GM03348 (cell line): ENCODE measurements at places on chromosomes 1 and 21.

DNA sequence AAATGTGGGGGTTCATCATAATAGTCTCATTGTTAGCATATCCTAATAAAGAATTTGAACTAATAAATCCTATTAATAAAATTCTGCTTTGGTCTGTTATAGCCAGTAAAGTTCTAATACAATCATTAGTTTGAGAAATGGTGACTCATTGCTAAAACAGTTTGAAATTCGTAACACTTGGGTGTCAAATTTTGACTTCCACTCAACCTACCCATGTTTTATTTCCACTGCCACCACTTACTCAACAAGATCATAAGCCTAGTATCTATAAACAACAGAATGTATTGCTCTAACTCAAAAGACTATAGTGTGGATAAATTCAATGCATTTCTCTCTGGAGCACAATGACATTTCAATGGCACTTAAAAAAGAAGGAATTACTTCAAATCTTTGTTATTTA is 29.1 kb downstream of the LGALS8 start:
- DNase-seq = no peak

- no peak for DNase-seq
Measured at GRCh38 chr1:43354936-43355335, 3.8 kb upstream of the CDC20 start.

DNA sequence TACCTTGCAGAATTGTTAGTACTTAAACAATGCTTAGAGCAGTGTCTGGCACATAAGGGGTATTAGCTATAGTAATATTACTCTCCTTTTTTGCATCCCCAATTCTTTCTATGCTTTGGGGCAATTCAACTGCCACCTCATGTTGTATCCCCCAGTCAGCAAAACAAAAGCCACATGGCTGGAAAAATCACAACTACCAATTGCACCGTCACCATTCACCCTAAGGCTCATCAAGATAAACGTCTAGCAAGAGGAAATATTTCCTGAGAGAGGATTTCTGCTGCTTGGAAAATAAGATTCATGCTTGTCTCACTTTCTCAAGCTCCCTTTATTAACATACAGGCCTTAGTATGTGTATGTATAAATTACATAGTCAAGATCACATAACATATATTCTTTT is 12.1 kb upstream of the TLR5 start:
- no peak for DNase-seq

GRCh38 chr1:108117945-108118902 is 81.9 kb downstream of the SLC25A24 start:
- DNase-seq = peak; percentile 18

GRCh38 chr1:241714321-241715218 is 62.5 kb downstream of the WDR64 start:
- no peak for DNase-seq
